HFFc6 (cell line): ENCODE measurements at places on chromosomes 1 and 21.

DNA sequence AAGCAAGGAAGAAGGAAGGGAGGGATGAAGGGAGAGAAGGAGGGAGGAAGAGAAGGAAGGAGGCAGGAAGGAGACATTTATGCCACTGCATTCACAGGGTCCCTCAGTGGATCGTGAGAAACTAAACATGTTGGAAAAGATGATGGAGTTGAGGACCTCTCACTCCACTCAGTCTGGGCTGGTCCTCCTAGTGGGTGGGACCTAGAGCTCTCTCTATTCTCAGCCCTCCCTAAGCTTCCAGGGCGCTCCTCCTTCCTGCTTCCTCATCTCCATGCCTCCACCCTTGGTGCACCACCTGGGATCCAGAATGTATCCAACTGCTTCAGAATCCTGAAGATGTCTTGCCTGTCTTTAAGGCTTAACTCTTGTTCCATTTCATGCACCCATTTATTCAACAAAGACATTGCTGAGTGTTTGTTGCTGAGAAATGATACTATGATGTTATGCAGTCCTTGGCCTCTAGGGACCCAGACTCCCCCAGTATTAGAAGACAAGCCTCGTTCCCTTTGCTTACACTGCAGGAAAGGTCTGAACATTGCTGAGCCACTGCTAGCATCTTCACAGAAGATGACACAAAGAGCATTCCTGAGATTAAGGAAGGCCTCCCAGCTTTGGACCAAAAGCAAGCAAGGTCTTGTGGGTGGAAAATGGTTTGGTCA is 88.5 kb downstream of the BEND5 start:
- H3K36me3 ChIP-seq: peaks cover 5% of the 10 kb centered on the region; the same call in 1 of the 2 replicates
- H3K27ac ChIP-seq: no peak overlapping the region
- no peaks in the 10 kb centered on the region for H3K4me1 ChIP-seq
- H3K27me3 ChIP-seq: peaks cover 5% of the 10 kb centered on the region; the same call in 1 of the 2 replicates
- H3K4me3 ChIP-seq: no peak overlapping the region

- peaks cover 18% of the 10 kb centered on the region; the same call in 1 of the 2 replicates for H3K4me1 ChIP-seq
- H3K36me3 ChIP-seq: no peaks in the 10 kb centered on the region
- H3K27me3 ChIP-seq: peaks cover 3% of the 10 kb centered on the region; the same call in 1 of the 2 replicates
- no peak overlapping the region for H3K27ac ChIP-seq
These were observed 85.7 kb downstream of the BRINP2 start for GRCh38 chr1:177256153-177257075.

DNA sequence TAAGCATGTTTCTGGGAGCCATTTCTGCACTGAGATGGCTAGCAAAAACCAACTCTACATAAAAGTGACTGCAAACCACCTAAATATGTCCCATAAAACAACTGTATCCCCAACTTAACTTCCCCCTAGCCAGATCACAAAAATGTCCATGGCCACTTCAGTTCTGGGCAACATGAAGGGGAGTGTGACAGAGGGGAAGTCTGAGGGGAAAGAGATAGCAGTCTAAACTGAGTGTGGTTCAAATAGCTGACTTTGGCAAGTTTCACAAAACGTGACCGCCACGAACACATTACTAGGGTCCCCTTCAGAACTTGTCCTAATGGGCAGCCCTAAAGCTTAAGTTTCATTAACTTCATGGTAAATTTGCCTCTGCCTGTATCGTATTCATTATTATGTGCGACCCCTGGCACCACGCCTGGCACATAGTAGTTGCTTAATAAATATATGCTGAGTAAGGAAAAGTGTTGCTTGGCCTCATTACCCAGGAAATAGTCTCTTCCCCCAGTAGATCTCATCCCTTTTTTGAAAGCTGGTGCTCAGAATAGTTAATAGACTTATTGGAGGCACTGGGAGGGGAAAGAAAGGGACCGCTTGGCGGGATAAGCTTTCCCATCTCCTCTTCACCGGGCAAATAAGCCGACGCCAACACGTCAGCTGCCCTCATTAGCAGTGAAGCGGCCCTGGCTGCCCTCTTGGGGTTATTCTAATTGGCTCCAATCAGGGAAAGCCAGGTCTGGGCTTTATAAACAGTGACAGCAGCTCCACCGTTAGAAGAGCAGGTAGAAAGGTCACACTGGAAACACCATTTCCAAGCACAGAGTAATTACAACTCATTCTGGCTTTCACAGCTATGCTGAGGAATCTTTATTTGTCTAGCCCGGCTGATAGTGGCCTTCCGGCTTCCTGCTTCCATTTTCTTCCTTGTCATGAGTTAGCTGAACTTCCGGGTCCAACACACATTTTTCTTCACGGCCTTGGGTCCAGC is 122.1 kb downstream of the LRIG2 start:
- no peak for DNase-seq
- no peaks in the 10 kb centered on the region for H3K36me3 ChIP-seq
- peaks cover 33% of the 10 kb centered on the region for H3K27me3 ChIP-seq
- H3K4me1 ChIP-seq: 0 out of 2 replicates have a peak, but pooled peaks cover 5% of the 10 kb centered on the region
- no peak overlapping the region for H3K27ac ChIP-seq

DNA sequence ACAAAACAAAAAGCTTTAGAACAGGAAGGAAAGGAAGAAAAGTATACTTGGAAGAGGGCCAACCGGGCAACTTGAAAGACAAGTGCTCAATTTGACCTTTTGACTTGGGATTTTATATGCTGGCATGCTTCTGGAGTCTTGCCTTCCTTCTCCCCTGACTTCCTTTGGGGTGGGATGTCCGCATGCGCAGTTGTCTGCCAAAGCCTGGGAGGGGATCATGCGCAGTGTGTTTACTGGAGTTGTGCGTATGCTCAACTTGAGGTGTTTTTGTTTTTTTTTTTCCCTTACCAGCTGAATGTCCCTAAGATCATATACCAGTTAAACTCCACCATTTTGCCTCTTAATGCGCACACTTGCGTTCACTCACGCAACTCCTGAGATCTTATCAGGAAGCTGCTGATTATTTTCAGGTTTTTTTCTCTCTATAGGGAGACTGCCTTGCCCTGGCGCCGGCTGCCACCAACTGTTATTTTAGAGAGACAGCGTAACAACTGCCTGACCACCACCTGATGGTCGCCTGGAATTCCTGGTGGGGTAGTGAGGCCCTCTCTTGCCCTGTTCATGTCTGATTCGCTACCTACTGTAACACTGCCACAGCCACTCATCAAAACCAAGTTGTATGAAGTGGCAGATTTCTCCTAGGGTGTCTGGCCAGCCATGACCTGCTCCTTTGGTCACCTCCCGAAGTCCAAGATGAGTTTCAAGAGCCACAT is 138.7 kb upstream of the ZNF644 start:
- H3K36me3 ChIP-seq: no peaks in the 10 kb centered on the region
- H3K27ac ChIP-seq: no peak overlapping the region
- peaks cover 19% of the 10 kb centered on the region for H3K27me3 ChIP-seq
- H3K4me3 ChIP-seq: no peak overlapping the region
- DNase-seq: no peak

- H3K4me1 ChIP-seq: peaks cover 65% of the 10 kb centered on the region
- H3K27ac ChIP-seq: peak overlapping the region; percentile 88
- 0 out of 2 replicates have a peak, but pooled peaks cover 4% of the 10 kb centered on the region for H3K36me3 ChIP-seq
- no peaks in the 10 kb centered on the region; the same call in 1 of the 2 replicates for H3K27me3 ChIP-seq
These were observed 53.6 kb upstream of the EFHD2 start for GRCh38 chr1:15355968-15356625.

DNA sequence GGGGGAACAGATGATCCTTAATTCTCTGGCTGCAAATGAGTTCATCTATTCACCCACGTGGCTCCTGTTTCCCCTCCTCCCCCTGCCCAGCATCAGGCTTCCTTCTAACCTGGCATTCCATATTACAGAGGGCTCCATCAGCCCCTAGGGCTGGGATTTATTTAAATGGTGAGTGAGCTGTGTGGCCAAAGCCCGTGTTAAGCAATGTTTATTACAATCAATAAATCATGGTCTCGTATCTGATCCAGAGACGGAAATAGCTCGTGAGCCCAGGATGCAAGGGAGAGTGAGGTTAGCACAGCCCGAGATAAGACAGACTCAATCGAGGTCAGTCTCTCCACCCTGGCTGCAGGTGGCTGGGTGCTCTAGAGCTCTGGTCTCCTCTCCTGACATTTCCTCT is 43.1 kb upstream of the IGSF21 start:
- peaks cover 11% of the 10 kb centered on the region; the same call in 1 of the 2 replicates for H3K27me3 ChIP-seq
- no peak overlapping the region for H3K27ac ChIP-seq
- peaks cover 8% of the 10 kb centered on the region; the same call in 1 of the 2 replicates for H3K36me3 ChIP-seq
- no peak for DNase-seq
- no peaks in the 10 kb centered on the region for H3K4me1 ChIP-seq

DNA sequence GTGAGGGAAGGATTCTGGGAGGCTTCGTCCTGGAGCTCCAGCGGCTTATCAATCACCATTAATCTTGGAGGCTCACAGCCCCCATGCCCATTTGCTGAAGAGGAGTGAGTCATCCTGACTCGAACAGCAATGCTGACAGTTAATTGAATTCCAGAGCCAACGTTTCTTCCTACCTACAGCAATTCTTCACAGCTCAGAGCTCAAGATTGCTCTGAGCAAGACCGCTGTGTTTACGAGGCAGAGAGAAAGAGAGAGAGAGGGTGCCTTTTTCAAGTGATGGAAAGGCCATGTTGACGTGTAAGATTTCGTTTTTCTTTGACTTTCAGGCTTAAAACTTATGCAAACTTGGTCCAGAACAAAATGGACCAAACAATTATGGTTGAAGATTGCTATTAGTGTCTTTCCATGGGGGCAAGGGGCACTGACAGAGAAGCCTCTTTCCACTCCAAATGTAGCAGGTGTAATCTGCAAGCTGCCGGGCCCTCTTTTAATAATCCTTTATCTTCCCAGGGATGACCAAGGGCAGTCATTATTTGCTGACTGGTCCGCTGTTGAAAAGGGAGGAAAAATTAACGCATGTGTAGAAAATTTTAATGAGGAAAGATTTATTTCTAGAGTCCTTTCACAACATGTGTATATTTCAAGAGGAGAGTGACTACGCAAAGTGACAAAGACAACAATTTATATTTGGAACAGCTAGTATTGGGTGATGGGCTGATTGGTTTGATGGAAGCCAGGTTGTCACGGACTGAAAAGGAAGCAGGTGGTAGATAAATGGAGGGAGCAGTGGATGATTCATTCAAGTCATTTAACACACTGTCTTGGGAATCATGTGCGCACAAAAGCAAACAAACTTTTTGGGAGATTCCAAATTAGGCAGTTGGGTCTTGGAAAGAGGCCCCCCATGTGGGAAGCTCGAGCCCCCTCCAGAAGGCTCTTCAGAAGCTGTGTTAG is 136.1 kb upstream of the IRF2BP2 start:
- H3K4me3 ChIP-seq: peak overlapping the region; percentile 41
- no peaks in the 10 kb centered on the region; the same call in 1 of the 2 replicates for H3K27me3 ChIP-seq
- peak overlapping the region; percentile 3; the same call in 1 of the 2 replicates for H3K27ac ChIP-seq
- peak; percentile 50 for DNase-seq

DNA sequence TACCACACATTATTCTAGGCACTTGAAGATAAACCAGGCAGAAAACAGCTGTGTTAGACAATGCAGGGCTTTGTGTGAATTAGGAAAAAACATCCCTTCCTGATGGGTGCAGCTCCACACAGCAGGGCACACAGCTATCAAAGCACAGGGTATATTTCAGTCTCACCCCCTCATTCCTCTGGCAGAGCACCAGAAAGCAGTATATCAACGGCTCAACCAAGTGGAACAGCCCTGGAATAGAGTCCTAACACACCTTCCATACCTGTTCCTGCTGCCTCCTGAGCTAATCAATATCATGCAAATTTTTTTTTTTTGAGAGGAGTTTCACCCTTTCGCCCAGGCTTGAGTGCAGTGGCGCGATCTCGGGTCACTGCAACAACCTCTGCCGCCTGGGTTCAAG is 32.1 kb downstream of the LYST start:
- no peak overlapping the region for H3K27ac ChIP-seq
- no peak for DNase-seq
- peaks cover 13% of the 10 kb centered on the region for H3K4me1 ChIP-seq
- H3K36me3 ChIP-seq: 0 out of 2 replicates have a peak, but pooled peaks cover 7% of the 10 kb centered on the region

- H3K27ac ChIP-seq: no peak overlapping the region
- no peaks in the 10 kb centered on the region for H3K4me1 ChIP-seq
- DNase-seq: no peak
- H3K4me3 ChIP-seq: no peak overlapping the region
- no peaks in the 10 kb centered on the region for H3K36me3 ChIP-seq
These were observed 140.6 kb downstream of the PEX14 start for GRCh38 chr1:10615332-10615731.

- H3K4me1 ChIP-seq: peaks cover 66% of the 10 kb centered on the region
- peaks cover 3% of the 10 kb centered on the region for H3K27me3 ChIP-seq
- peaks cover 61% of the 10 kb centered on the region for H3K36me3 ChIP-seq
These were observed 40.2 kb downstream of the DUSP10 start for GRCh38 chr1:221701570-221702186.

GRCh38 chr1:59892841-59893811 is 33.4 kb downstream of the CYP2J2 start:
- no peaks in the 10 kb centered on the region for H3K4me1 ChIP-seq
- no peaks in the 10 kb centered on the region for H3K36me3 ChIP-seq
- H3K27me3 ChIP-seq: peaks cover 3% of the 10 kb centered on the region

GRCh38 chr1:42165511-42166210 is 1.1 kb upstream of the GUCA2A start:
- H3K27ac ChIP-seq: no peak overlapping the region
- DNase-seq: peak; percentile 79
- H3K27me3 ChIP-seq: peaks cover 33% of the 10 kb centered on the region
- H3K36me3 ChIP-seq: peaks cover 9% of the 10 kb centered on the region
